ENCODE measurements at places on chromosomes 11 and 22. TPM values are rescaled to one million over a fixed set of nuclear protein-coding genes. Genes with fewer than 3 reads are reported as not detected.

- no peaks in the 10 kb centered on the region for H3K4me1 ChIP-seq
- H3K4me3 ChIP-seq, result no peak overlapping the region
- no peaks in the 10 kb centered on the region for H3K36me3 ChIP-seq
- no peak overlapping the region for H3K27ac ChIP-seq
These were observed 9.2 kb upstream of the ANO1 start for GRCh38 chr11:70068950-70069349.

DNA sequence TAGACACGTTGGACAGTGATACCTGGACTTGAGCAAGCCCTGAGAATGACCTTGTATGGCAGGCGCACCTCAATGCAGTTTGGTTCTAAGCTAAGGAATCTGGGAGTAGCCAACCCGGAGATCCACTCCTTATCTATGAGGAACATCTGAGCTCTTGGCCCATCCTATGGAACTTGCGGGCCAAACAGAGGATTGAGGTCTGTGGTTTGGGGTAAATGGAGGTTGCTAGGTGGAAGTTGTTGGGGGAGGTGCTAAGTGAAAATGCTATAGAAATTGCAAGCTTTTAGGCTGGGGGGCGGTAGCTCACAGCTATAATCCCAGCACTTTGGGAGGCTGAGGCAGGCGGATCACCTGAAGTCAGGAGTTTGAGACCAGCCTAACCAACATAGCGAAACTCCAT is 8.9 kb downstream of the GDPD5 start:
- DNase-seq, result no peak
- no peaks in the 10 kb centered on the region for H3K36me3 ChIP-seq
- no peak overlapping the region for H3K27ac ChIP-seq
- no peaks in the 10 kb centered on the region for H3K27me3 ChIP-seq

GRCh38 chr22:50329236-50329635 is 2.4 kb upstream of the DENND6B start:
- no peaks in the 10 kb centered on the region for H3K27me3 ChIP-seq
- H3K4me1 ChIP-seq, result peaks cover 8% of the 10 kb centered on the region
- H3K27ac ChIP-seq, result no peak overlapping the region
- H3K4me3 ChIP-seq, result no peak overlapping the region

The OR2AG2 gene
- under 0.01 TPM for total RNA-seq

The IGF2 gene
- 70.5 TPM for total RNA-seq

DNA sequence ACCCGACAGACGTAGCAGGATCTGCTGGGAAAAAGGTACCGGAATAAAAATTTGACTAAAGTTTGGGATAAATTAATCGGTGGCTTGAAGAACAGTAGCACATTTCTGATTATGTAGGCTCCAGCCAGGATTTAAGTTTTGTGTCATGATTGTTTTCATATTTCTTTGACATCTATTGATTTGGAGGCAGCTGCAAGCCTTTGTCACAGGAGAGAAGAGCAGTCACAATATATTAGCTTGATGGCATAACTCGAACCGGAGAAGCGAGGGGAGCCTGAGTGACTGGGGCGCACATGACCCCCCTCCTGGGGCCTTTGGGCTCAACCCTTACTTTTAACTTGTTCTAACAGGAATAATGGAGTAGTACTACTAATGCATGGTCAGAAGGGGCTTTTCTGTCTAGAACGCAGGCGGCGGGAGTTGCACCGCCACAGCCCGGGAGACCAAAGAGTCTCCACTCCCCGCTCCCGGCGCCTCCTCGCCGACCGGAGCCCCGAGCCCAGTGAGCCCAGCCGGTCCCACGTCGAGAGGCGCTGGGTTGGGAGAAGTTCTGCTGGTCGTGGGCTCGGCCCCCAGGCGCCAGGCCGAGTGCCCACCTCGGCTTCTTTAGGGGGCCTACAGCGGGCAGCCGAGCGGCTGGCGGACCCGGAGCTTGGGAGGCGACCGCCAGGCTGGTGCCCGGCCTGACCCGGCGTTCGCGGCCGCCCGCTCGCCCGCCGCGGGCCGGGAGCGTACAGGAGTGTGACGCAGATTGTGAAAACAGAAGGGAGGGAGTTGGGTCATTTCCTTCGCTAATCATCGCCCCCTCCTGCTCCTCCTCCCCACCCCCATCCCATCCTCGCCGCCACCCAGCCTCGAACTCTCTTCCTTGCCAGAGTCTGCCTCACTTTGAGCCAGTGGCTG is 15.7 kb upstream of the PAX6 start:
- no peak overlapping the region for H3K27ac ChIP-seq
- no peak for DNase-seq
- no peaks in the 10 kb centered on the region for H3K36me3 ChIP-seq
- peak overlapping the region; percentile 33 for H3K4me3 ChIP-seq

The SCGB1C1 gene
- total RNA-seq, result not detected

- no peak overlapping the region for H3K4me3 ChIP-seq
- DNase-seq, result no peak
- no peaks in the 10 kb centered on the region for H3K4me1 ChIP-seq
- H3K27me3 ChIP-seq, result no peaks in the 10 kb centered on the region
These were observed 9.4 kb downstream of the PHLDA2 start for GRCh38 chr11:2919837-2920236.

The HPS5 gene
- total RNA-seq, result 15.7 TPM

GRCh38 chr11:134349109-134349801 is 17.5 kb downstream of the GLB1L2 start:
- no peaks in the 10 kb centered on the region for H3K27me3 ChIP-seq
- no peak for DNase-seq
- H3K27ac ChIP-seq, result no peak overlapping the region

DNA sequence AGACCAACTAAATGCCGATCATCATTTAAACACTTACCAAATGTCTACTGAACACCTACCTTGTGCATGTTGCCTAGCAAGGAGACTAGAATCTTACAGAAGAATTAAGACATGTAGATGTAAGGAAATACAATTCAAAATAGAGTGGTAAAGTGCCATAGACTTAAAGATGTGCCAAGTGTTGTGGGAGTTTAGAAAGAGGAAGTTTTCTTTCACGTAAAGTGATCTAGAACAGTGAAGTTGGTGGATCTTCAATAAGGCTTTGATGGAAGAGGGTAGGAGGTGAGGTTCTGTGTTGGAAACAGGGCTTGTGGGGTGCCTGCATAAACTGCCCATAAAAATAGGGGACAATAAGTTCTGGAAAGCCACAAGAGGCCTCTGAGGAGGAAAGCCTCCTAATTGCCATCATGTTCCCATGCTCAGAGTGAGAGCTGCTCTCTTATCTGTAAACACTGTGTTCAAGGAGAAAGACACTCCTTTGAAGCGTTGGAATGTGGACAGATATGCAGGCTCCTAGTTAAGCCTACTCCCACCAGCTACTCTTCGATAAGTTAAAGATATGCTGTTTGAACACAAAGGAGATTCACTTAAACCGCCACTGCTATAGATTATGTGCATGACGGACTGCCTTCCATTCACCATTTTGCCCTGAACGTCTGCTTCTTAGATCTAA is 66.7 kb downstream of the HSD17B12 start:
- DNase-seq, result no peak

DNA sequence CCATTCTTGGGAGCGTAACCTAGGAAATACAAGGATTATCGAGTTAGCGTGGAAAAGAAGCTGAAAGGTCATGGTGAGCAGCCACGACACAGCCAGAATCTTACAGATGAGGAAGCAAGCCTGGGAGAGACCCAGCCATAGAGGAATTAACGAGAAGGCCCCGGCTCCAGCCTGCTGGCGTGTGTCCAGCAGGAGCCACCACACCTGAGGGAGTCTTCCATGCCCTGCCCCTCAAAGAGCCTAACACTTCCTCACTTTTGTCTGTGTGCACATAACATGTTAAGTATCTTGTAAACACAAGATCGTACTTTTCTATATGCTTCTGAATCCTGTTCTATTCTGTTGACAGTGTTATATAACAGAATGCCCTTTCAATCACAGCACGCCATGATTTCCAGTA is 18.1 kb downstream of the CECR2 start:
- no peak for DNase-seq
- no peak overlapping the region for H3K4me3 ChIP-seq
- H3K36me3 ChIP-seq, result no peaks in the 10 kb centered on the region
- H3K27ac ChIP-seq, result no peak overlapping the region
- H3K27me3 ChIP-seq, result no peaks in the 10 kb centered on the region

The CEND1 gene
- not detected for total RNA-seq

GRCh38 chr11:31030138-31030792 is 339.3 kb downstream of the DCDC1 start:
- no peak overlapping the region for H3K4me3 ChIP-seq
- no peaks in the 10 kb centered on the region for H3K27me3 ChIP-seq
- H3K27ac ChIP-seq, result no peak overlapping the region
- H3K4me1 ChIP-seq, result no peaks in the 10 kb centered on the region
- no peak for DNase-seq
- no peaks in the 10 kb centered on the region for H3K36me3 ChIP-seq

- no peaks in the 10 kb centered on the region for H3K4me1 ChIP-seq
- no peaks in the 10 kb centered on the region for H3K36me3 ChIP-seq
- no peak for DNase-seq
- H3K4me3 ChIP-seq, result no peak overlapping the region
- no peaks in the 10 kb centered on the region for H3K27me3 ChIP-seq
These were observed 582.3 kb upstream of the CHORDC1 start for GRCh38 chr11:90805172-90805571.

- no peak for DNase-seq
- no peaks in the 10 kb centered on the region for H3K36me3 ChIP-seq
- H3K27ac ChIP-seq, result no peak overlapping the region
- no peaks in the 10 kb centered on the region for H3K4me1 ChIP-seq
- no peaks in the 10 kb centered on the region for H3K27me3 ChIP-seq
These were observed 469.5 kb downstream of the SOX6 start for GRCh38 chr11:15886866-15887265.

The F2 gene
- total RNA-seq, result 1,505 TPM

- H3K36me3 ChIP-seq, result no peaks in the 10 kb centered on the region
- DNase-seq, result no peak
- no peaks in the 10 kb centered on the region for H3K4me1 ChIP-seq
- H3K4me3 ChIP-seq, result no peak overlapping the region
These were observed 135.4 kb downstream of the METTL15 start for GRCh38 chr11:28243581-28243980.

DNA sequence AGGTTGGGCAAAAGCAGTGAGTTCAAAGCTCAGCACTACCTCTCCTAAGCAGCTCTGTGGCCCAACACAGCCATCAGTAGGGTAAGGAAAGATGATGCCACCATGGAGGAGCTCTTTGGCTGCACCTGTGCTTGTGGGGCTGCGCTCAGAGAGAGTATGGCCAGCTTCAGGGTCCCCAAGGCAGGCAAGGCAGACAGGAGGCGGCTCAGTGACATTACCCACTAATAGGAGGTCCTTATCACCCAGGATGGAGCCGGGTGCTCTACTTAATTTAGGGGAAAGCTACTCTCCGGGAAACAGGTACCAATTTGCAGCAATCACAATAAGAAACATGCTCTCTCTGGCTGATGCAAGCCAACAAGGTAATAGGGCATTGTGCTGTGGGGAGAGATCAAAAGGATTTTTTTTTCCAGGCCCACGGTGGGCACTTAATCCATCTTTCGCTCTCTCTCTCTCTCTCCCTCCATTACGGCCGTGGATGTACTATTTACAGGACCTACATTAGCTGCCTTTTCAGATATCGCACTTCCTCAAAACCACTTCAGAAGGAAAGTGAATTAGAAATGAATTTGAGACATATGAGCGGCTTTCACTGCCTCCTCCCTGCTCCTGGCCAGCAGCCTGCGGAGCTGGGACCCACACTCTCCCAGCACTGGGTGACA is 446.3 kb downstream of the SOX6 start:
- no peaks in the 10 kb centered on the region for H3K36me3 ChIP-seq
- H3K27ac ChIP-seq, result no peak overlapping the region
- H3K4me1 ChIP-seq, result no peaks in the 10 kb centered on the region
- no peak overlapping the region for H3K4me3 ChIP-seq
- no peaks in the 10 kb centered on the region for H3K27me3 ChIP-seq

DNA sequence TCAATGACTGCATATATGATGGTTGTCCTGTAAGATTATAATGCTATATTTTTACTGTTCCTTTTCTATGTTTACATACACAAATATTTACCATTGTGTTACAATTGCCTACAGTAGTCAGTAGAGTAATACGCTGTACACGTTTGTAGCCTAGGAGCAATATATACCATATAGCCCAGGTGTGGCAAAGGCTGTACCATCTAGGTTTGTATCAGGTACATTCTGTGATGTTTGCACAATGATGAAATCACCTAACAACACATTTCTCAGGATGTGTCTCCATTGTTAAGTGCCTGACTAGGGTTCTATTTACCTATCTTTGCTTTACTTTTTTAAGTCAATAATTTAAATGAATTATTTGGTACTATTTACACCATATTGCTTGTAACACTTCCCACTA is 21.9 kb downstream of the PRR5L start:
- DNase-seq, result no peak
- no peaks in the 10 kb centered on the region for H3K36me3 ChIP-seq
- no peak overlapping the region for H3K4me3 ChIP-seq
- no peaks in the 10 kb centered on the region for H3K27me3 ChIP-seq
- H3K4me1 ChIP-seq, result no peaks in the 10 kb centered on the region

DNA sequence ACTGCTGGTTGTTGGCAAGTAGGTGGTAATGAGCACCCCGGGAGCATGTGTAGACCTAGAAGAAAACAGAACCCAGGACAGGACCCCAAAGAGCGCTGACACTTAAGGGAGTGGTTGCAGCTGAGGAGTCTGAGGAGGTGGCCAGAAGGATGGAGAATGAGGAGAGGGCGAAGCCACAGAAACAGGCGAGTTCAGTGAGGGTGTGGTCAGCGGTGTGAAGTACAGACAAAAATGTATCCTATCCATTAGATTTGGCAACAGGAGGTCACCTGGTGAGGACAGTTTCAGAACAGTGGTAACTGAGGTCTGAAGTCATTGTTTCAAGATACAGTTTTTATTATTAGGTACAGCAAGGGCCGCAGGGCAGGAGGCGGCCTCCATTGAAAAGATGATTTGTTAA is 8.6 kb upstream of the THY1 start:
- H3K4me3 ChIP-seq, result no peak overlapping the region
- no peaks in the 10 kb centered on the region for H3K36me3 ChIP-seq
- H3K4me1 ChIP-seq, result no peaks in the 10 kb centered on the region
- no peak for DNase-seq
- H3K27ac ChIP-seq, result no peak overlapping the region
- no peaks in the 10 kb centered on the region for H3K27me3 ChIP-seq

DNA sequence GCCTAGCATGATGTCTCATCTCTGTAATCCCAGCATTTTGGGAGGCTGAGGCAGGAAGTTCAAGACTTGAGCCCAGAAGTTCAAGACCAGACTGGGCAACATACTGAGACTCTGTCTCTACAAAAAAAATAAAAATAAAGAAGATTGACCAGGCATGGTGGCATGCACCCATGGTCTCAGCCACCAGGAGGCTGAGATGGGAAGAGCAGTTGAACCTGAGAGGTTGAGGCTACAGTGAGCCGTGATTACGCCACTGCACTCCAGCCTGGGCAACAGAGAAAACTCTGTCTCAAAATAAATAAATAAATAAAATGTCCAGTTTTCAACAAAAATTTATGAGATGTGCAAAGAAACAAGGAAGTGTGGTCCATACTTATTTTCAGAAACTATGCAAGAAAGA is 28.3 kb downstream of the EFCAB6 start:
- no peaks in the 10 kb centered on the region for H3K36me3 ChIP-seq
- DNase-seq, result no peak
- no peak overlapping the region for H3K27ac ChIP-seq
- no peak overlapping the region for H3K4me3 ChIP-seq

The MUC15 gene
- not detected for total RNA-seq

GRCh38 chr22:40709752-40710413 is 30.6 kb downstream of the MCHR1 start:
- H3K27ac ChIP-seq, result peak overlapping the region; percentile 1
- no peaks in the 10 kb centered on the region for H3K4me1 ChIP-seq
- no peak for DNase-seq
- H3K36me3 ChIP-seq, result no peaks in the 10 kb centered on the region
- H3K27me3 ChIP-seq, result no peaks in the 10 kb centered on the region
- H3K4me3 ChIP-seq, result no peak overlapping the region

The C11orf97 gene
- total RNA-seq, result not detected
